ENCODE measurements at places on chromosomes 1 and 21.

- peak; percentile 51 for DNase-seq
These were observed 40.4 kb downstream of the ZNF691 start for GRCh38 chr1:42886800-42887199.

GRCh38 chr1:117656202-117656641, 50.4 kb downstream of the TENT5C start:
- DNase-seq: no peak

DNA sequence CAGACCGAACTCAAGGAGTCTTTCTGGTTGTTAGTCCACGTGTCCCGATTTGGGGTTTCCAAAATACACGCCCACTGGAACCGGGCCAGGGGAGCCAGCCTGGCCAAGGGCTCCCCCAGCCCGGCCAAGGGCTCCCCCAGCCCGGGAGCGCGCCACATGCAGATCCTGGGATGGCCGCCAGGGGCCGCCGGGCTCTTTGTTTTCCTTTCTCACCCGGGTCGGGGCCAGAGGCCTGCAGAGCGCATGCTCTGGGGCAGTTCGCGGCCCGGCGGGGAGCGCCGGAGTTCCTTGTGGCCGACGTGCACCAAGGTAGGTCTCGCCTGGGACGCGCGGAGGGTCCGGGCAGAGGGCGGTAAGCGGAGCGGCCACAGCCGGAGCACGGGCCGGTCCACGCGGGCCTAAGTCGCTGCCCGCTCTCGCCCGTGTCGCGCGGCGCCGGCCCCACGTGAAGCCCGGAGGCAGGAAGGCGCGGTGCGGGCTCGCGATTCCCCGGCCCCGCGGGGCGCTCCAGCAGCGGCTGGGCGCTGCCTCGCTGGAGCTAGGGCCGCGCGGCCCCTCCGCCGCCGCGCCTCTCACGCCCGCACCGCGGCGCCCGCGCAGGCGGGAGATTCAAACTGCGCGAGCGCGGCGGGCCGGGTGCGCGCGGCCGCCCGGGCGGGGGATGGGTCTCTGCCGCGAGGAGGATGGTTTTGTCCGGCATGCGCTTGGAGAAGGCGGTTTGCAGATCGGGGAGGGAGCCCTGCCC, 12.3 kb downstream of the RCC1 start:
- peak; percentile 82 for DNase-seq

- DNase-seq: no peak
These were observed 14.1 kb downstream of the C1orf87 start for GRCh38 chr1:60059468-60059867.
